ENCODE measurements at places on chromosomes 1 and 21.

DNA sequence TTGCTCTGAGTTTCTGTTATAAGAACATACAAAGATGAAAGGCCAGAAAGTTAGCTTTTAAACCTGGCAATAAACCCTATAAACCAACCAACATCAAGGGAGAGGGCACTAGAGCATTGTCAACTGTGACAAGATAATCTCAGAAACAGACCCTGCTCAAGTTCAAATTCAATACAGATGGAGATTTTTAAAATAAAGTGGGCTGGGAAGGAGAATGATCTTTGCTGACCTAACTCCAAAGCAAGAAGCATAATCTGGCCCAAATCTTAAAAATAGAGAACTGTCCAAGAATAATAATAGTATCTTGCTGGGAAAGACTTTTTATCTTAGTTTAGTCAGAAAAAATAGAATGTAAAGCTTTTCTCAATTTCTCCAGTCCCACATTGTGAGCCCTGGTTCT lies 485.5 kb downstream of the DISC1 start:
- DNase-seq: no peak

DNA sequence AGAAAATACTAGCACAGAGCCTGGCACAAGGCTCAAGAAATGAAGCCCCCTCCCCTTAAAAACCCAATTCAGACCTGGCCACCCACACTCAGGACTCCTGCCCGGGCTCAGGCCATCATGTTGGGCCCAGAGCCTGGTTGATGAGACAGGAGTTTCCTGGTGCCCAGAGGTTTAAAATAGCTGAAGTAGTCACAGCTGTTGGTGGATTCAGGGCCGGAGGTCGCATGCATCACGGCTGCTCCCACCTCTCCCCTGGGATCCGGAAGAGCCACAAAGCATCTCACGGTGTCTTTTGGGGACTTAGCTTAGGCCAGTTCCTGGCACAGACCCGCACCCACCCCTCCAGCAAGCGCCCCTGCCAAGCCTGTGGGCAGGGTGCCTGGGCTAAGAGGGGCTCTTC lies 2.6 kb upstream of the PADI2 start:
- no peak for DNase-seq

DNA sequence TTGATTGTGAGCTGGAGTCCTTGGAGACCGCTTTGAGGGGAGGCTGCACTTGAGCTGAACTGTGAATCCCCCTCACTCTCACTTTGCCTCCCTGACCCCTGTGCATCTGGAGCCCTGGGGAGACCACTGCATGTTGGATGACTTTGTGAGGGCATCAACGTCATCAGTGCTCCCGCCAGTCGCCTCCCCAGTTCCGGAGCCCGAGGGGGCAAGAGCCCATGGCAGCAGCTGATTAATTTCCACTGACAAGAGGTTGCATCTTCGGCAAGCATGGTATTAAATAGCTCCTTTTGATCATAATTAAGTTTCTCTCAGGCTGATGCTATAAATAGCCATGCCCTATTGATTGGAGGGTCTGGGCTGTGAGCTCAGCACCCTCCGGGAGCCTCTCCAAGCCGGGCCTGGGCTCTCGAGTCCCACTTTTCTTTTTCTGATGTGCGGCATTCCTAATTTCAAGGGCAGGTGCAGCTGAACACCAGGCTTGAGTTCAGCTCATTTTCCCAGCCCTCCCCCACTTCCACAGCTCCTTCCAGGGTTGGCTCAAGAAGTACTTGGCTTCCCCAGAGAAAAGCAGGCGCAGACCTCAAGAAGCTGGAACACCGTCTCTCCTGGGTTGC lies 33.2 kb downstream of the KCND3 start:
- DNase-seq: no peak

GRCh38 chr1:175192111-175192629 lies 406 bp downstream of the KIAA0040 start:
- no peak for DNase-seq

- DNase-seq: peak; percentile 22
Observed at GRCh38 chr1:55235722-55236121, 20.6 kb upstream of the USP24 start.

- DNase-seq: no peak
Observed at GRCh38 chr1:39139723-39140360, 64.7 kb upstream of the MACF1 start.

DNA sequence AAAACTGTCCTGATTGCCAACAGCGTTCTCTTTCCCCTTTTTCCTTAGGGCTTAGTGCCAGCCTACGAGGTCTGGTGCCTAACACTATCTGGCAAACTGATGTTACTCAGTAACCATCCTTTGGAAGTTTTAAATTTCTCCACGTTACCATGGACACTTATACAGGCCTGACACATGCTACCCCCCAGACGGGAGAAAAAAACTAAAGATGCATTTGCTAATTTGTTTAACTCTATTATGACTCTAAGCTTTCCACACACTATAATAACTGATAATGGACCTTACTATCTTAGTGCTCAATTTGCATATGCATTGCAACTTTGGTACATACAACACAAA lies 36.8 kb downstream of the CLCA1 start:
- DNase-seq: no peak

DNA sequence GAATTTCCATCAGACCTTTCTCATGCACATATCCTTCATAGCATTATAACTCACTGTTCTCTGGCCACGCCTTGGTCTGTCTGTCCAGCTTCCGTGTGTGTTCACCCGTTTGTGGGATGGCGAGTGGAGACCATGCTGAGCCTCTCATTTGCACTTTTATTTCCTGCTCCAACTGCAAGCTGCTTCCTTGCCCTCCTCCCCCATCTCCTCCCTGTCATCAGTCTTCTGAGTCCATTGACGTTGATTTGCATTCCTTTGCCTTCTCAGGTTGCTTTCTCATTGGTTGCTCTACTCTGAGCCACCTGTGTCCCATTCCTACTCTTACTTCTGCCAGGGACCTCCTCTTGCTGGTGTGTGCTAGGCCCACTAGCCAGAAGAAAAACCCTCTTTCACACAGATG lies 146.4 kb downstream of the NOS1AP start:
- peak; percentile 50 for DNase-seq
